Endothelial cell (in vitro differentiated cells): ENCODE measurements at places on chromosomes 11 and 22.

DNA sequence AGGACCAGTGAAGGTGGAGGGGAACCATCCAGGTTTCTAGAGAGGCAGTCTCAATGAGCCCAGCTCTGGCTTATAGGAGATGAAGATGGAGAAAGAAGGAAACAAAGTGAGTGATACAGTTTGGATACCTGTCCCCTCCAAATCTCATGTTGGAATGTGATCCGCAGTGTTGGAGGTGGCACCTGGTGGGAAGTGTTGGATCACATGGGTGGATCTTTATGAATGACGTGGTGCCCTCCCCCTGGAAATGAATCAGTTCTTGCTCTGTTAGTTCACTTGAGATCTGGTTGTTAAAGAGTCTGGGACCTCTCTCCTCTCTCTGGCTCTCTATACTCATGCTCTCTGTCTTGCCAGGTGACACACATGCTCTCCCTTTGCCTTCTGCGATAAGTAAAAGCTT lies 393.1 kb upstream of the NARS2 start:
- DNase-seq, result no peak

- no peak for DNase-seq
These were observed 961.5 kb downstream of the FAM181B start for GRCh38 chr11:81772166-81772565.

- peak; percentile 96 for DNase-seq
These were observed at the start of the genes LMNTD2 and RASSF7 for GRCh38 chr11:560305-561147. LMNTD2 (minus strand) TSS chr11:560738; CDS start chr11:560716, 22 bp downstream. RASSF7 (plus strand) TSS chr11:560970; CDS start chr11:561769, 799 bp downstream.

DNA sequence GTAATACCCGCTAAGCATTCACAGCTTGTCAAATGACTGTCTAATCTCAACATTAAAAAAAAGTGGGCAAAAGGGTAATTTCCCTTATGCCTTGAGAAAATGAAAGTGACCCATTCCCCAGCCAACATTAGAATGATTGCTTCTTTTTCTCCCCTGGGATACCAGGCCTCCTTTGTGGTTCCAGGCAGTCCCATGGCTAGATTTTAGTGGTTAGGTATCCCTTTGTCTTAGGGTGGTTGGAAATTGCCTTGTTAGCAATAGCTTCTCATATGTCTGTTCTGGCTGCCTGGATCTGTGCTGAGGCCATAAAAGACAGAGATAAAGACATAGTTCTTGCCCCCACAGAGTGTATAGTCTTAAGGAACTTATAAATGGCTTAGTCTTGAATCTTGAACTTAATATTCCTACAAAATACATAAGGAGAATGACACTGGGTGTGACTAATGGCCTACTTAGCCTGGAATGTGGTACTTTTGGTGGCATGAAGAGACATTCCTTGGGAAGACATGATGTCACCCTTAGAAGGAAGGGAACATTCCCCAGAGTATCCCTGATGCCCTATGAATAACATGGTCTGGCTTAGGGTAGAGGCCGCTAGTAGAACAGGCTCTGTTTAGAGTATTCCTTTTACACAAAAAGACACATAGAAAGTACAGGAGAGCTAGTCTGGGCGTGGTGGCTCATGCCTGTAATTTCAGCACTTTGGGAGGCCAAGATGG lies 90.3 kb downstream of the ZBTB16 start:
- no peak for DNase-seq

DNA sequence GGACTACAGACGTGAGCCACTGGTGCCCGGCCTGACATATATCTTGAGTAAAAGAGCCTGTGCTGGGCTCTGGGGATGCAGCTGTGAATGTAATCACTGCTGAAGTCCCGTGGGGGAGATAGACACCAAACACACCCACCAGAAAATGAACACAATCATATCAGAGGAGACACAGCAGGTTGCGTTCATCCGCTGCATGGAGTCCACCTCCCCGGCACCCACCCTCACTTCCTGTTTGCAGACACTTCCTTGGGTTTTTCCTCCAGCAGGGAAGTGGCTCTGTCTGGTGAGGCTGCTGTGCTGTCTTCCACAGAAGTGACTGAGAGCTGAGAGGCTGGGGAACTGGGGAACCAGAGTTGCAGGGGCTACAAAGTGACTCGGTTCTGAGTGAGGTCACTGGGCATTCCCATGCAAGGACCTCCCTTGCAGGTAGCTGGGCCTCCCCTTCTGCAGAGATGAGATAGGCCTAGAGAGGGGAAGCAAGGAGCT lies 7.2 kb downstream of the MICALL1 start:
- DNase-seq, result peak; percentile 56

GRCh38 chr22:40592352-40593113 lies 44.0 kb downstream of the MRTFA start:
- no peak for DNase-seq

DNA sequence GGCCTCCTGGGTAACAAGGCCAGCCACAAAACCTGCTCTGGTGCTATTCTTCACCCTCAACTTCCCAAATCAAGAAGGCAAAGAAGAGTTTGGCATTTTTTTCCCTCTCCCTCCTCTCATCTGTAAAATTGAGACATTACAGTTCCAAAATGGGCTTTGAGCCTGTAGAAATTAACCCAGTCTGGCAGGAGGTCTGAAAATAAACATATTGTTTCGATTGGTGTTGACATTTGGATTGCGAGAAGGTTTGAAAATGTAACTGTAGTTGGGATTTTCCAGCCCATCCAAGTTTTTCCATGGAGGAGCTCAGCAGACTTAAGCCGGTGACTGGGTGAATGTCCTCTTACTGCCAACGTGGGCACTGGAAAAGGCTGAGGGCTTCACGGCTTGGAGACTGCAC lies 35.0 kb upstream of the ALX4 start:
- DNase-seq, result no peak

GRCh38 chr22:25403284-25403810 lies 161.1 kb upstream of the GRK3 start:
- no peak for DNase-seq

DNA sequence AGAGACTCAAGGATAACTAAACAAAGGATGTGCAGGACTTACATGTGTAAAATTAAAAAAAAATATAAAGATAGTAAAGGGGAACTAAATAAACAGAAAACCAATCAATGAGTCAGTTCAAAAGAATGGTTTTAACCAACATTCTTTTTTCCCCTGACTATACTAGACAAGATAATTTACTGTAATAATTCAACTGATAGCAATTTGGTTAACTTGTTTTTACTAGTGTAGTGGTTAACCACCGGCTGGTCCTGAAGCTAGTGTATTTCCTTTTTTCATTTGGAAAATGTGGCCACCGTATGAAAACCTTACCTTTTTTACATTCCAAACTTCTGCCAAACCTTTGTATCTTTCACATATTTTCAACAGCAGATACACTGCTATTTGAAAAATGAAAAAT lies 123.1 kb downstream of the ARHGAP42 start:
- no peak for DNase-seq

- DNase-seq, result no peak
These were observed 71.5 kb upstream of the LMO1 start for GRCh38 chr11:8335186-8335585.

- peak; percentile 82 for DNase-seq
These were observed 148.2 kb upstream of the SNX19 start for GRCh38 chr11:131064373-131064991.

DNA sequence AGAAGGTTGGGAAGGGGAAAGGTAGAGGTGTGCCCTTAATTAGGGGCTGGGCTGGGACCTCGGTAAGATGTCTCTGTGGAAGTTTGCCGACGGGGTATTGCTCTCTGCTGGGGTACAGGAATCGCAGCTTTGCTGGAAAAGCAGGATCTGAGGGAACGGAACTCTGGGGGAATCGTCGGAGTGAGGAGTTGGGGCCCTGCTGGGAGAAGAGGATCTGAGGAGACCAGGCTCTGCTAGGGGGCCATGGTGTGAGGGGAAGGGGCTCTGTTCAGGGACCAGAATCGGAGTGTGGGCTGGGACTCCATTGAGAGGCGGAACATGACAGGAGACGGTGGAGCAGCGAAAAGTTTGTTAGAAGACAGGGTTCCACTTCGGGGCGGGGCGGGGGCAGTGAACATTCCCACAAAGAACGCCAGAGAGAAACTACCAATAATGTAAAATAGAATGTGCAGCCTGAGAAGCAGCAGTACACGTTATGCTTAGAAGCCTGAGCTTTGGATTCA lies 456 bp downstream of the AAMDC start:
- peak; percentile 25 for DNase-seq

GRCh38 chr11:62573592-62574362 lies at the start of gene EEF1G:
EEF1G (minus strand) TSS chr11:62573891; CDS start chr11:62573842, 49 bp downstream.
- DNase-seq, result peak; percentile 96
